SK-N-SH (cell line): ENCODE measurements at places on chromosomes 13 and 19.
A peak's percentile ranks its signal among the peaks of the same experiment; 100 is the strongest.

- no peak for DNase-seq
These were observed 18.1 kb upstream of the EID2 start for GRCh38 chr19:39557811-39558623.

DNA sequence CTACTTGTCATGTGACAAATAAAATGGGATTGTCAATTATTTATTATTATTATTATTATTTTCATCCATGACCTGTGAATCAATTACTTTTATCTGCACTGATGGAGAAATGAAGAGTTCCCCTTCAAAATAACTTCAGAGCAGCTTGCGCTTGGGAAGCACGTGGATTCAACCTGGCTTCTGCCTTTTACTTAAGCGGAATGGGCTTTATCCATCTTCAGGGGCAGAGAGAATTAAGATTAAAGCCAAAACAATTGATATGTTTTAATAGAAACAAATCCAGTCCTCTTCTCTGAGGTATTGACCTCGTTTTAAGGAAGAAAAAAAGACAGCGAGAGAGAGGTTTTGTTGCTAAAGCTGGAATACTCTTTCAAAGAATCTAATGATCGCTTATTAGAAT is 876 bp downstream of the SACS start:
- no peak for DNase-seq

GRCh38 chr13:107003911-107004310 is 436.0 kb upstream of the ARGLU1 start:
- no peak for DNase-seq

DNA sequence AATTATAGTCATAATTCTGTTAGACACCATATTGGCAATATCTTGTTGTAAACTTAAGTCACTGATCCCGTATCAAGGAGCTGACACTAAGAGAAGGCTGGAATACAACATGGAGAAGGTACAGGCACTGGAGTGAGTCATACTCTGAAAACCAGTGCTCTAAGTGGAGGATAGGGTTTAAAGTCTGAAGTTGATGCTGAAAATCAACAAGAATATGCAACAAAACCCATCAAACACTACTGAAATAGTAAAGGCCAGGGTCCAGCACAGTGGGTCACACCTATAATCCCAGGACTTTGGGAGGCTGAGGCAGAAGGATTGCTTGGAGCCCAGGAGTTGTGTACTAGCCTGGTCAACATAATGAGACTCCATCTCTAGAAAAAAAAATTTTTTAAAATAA is 73.2 kb upstream of the KLF5 start:
- no peak for DNase-seq

- no peak for DNase-seq
These were observed 9.9 kb upstream of the UBA2 start for GRCh38 chr19:34418300-34418699.

DNA sequence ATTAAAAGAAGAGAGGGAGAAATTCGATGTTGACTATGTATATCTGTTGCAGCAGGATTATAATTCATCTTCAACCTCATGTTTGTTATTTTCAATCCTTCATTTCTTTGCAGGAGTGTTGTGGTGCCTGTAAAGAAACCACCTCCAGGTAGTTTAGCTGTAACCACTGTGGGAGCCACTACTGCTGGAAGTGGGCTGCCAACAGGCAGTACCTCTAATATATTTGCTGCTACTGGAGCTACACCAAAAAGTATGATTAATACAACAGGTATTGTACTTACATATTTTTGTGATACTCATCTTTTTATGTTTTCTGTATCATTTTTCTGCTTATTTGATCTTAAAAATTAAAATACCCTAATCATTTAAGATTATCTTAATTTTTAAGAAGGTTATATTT is 266.5 kb downstream of the NBEA start:
- no peak for DNase-seq

GRCh38 chr13:98779695-98780094 is 27.2 kb upstream of the SLC15A1 start:
- DNase-seq = no peak

- DNase-seq = peak; percentile 53
These were observed 19.8 kb downstream of the PROZ start for GRCh38 chr13:113178070-113178895.
